ENCODE measurements at places on chromosomes 4 and X.

DNA sequence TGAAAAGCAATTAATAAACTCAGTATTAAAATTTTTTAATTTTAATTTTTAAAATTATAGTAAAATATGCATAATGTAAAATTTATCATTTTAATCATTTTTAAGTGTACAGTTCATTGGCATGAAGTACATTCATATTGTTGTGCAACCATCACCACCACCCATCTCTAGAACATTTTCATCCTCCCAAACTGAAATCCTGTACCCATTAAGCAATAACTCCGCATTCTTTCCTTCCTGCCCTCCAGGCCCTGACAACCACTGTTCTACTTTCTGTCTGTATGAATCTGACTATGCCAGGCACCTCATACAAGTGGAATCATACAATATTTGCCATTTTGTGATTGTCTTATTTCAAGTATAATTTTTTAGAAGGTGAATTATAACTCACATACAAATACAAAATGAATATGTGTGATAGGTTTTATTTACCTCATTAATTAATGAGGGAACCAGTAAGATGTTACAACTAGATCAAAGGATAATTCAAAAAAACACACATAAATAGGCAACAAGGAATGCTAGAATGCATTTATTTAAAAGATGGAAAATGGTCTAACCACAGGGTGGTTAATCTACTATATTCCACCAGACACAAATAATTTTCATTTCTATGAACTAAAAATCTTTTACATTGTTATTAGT, 13.1 kb upstream of the AFF1 start:
- no peak for DNase-seq

DNA sequence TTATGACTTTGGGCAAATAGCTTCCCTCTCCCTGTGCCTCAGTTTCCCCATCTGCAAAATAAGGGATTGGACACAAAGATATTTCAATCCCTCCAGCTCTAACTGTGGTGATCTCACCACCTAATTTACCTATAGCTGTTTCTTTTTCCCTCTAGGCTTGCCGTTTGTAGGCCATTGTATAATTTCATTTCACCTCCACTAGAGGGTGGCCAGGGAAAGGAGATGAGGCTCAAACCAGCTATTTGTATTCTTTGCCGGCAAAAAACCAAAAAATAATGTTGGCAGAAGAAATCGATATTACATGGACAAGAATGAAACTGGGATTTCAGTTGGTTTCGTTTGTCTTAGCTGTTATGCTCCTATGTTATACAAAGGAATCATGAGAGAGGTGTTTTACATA, 36.1 kb upstream of the DOCK11 start:
- DNase-seq = peak; percentile 11

GRCh38 chr4:8236106-8236919, 33.2 kb upstream of the HTRA3 start:
- no peak for DNase-seq

DNA sequence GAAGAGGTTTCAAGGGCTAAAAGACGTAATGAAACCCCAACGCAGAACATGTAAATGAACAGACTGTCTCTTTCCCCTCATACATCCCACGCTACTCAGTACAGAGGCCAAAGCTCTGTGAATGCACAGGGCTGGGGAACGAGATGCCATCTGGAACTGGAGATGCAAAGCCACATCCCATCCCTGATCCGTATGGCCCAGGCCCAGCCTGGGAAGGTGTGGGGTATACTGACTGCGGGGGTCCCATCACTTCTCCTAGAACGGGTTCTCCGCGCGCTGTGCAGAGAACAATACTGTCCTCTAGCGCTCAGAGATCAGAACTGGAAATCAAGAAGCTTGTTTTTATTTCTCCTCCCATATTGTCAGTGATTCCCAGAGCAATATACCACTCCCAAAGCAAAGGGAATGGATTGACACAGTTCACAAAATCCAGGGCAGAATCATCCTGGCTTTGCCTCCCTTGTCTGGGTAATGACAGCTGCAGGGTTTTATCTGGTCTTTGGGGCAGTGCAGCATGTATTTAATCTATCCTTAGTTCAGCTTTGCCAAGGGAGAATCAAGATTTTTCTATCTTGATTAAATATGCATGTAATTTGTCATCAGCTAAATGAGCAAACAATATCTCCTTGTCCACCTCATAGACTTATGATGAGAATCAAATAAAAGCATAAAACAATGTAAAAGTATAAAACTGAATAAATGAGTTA, 47.3 kb upstream of the TLR3 start:
- DNase-seq = no peak

- no peak for DNase-seq
Measured at GRCh38 chr4:101941816-101942358, 151.4 kb downstream of the BANK1 start.

GRCh38 chr4:28357990-28358389, 1497.3 kb downstream of the STIM2 start:
- DNase-seq = no peak

GRCh38 chr4:36573441-36573840, 292.0 kb downstream of the DTHD1 start:
- DNase-seq = no peak

DNA sequence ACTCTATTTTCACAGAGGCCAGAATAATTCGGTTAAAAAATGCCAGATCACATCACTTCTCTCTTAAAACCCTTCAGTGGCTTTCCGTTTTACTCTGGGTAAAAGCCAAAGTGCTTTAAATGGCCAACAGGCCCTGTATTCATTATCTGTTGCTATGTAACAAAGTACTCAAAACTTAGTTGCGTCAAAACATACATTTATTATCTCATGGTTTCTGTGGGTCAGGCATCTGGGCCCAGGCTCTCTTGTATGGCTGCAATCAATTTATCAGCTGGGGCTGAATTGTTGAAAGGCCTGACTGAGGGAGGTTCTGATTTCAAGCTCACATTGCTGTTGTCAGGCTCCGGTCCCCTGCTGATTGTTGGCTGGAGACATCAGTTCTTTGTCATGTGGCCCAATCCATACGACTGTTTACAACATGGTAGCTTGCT, 72.7 kb upstream of the H2AZ1 start:
- no peak for DNase-seq

DNA sequence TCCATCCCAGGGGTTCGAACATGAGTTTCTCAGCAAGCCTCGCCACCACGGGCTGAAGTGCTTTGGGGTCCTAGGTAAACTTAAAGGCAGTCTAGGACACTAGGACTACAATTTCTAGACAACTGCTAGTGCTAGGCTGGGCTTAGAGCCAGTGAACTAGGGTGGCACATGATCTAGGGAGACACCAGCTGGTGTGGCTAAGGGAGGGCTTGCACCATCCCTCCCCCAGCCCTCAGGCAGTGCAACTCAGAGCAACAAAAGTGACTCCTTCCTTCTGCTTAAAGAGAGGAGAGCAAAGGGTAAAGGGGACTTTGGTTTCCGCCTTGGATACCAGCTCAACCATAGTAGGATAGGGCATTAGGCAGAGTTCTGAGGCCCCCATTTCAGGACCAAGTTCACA, 162.5 kb upstream of the AFF2 start:
- DNase-seq = no peak

DNA sequence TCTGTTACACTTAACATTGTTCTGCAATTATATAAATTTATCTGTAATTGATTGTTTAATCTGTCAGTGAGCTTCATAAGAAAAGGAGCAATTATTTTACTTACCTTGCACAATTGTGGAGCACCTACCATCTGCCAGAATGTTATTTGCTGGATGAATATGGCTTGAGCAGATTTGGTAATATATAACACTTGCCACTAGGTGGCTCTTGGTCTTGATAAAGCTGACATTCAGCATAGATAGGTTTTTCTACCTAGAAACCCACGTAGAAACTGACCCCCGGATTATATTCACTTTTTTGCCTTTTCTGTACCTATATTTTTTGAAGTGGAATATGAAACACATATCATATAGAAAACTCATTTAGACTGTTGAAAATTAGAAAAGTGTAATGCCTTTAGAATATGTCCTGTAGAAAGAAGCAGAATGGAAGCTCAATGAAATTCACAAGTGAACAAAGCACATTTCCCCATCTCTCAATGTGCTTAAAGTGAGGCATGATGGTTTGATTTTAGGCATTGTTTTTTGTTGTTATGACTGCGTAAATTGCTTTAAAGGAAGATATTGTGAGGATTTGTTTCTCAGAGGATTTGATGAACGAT, 9.5 kb downstream of the RBPJ start:
- DNase-seq = peak; percentile 46

DNA sequence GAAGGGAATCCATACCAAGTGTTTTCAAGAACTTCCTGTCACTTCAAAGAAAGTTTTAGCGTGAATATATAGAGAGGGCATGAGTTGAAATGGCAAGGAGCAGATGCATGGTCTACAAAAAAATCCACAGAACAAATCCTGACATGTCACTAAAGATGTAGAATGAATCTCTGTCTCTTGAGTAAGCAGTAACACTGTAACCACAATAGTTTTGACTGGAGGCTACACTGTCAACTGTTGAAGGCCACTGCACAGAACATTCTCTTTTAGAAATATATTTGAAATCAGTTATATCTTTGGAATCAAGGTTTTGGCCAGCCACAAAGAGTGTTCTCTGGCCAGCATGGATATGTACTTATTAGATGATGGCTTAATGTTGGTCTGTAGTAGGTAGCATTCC, 83.8 kb downstream of the VCX3B start:
- no peak for DNase-seq
